Lower leg skin (tissue), 4 donors: ENCODE measurements at places on chromosomes 16 and 17. TPM values are rescaled to one million over a fixed set of nuclear protein-coding genes. Genes with fewer than 3 reads are reported as not detected.

DNA sequence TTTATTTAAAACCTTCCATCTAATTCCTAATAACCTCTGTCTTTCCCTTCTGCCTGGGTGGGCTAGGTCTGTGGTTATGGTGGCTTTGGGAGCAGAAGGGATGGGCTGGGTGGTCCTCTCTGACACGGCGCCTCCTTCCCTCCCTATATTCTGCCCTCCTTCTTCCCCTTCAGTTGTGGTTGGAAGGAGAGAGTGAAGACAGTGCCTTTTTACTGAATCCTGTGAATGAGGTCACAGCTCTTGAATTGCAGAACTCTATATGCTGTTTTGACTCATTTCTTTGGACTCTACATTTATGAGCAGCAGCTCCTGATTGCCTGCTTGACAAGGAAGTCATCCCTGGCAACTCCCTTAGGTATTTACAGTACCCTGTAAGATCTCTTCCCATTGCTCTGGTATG, 256.0 kb upstream of the ELAC2 start:
- DNase-seq: no peak

DNA sequence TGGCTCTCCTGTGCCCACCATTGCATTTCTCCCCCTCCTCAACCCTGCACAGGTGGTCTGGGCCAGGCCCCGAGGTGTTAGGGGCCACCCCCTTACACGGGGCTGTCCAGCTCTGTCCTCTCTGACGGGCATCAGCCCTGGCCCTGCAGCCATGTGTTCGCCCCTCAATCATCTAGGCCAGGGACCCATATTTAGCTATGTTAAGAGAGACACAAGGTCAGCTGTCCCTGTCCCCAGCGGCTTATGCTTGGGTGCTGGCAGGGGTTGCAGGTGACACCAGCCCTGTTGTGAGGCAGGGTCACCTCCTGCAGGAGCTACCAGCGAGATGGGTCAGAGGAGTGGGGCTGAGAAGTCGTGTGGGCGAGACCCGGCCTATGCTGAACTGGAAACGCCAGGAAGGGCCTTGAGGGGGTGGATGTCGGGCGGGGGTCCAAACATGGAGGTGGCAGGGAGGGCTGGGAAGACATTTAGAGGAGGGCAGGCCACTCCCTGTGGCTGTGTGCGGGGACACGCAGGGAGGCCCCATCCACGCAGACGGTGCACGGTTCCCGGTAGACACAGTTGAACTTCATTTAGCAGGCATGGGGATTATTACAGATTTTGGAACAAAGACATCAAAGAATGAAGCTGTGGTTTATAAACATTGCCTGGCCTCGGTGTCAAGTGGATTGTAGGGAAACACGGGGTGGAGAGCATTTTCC, 133.2 kb upstream of the CHMP6 start:
- DNase-seq: no peak

DNA sequence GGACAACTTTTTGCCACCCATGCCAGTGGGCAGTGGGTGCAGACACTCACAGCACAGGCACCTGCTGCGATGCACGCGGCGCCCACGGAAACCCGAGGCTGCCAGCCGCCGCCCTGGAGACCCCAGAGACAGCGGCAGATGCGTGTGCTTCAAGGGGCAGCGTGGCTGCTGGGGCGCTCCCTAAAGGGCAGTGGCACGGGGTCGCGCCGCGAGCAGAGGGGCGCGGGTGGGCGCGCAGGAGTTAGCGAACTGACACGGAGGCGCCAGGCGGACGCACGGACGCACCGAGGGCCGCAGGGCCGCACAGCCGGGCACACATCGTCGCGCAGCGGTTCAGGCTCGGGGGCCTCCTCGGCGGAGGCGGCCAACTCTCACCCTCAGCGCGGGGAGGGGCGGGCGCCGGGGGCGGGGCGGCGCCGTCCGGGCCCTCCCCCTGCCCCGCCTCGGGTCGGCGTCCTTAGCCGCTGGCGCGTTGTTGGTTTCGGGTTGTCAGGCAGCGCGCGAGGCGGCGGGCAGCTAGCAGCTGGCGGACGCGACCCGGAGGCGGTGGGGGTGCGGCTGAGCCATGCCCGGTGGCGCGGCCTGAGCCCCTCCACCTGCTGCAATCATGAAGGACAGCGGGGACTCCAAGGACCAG, at the start of gene KIF19:
Gene KIF19 (plus strand): TSS at position 484 of the 637 bp plus-strand sequence. CDS start 124 bp downstream, at position 608.
- DNase-seq: no peak

- DNase-seq: peak; percentile 76
Observed at GRCh38 chr16:46746821-46747776, 1.0 kb downstream of the MYLK3 start.

GRCh38 chr17:75566416-75566815, 21.2 kb upstream of the MYO15B start:
- no peak for DNase-seq

- no peak for DNase-seq
Observed at GRCh38 chr16:2475413-2476344, 752 bp downstream of the TBC1D24 start.

DNA sequence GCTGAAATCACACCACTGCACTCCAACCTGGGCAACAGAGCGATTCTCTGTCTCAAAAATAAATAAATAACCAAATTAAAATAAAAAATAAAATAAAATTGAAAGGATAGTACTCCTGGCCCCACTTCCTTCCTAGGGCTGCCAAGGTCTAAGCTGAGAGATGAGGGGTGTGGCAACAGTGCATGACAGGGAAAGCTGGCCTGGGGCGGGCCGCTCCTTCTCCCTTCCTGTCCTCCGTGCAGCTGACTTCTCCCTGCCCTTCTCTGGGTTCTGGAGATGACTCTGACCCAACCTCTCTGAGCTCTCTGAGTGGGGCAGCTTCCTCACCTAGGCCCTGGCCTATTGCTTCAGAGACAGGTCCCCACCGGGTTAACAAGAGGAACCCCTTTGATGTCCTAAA, 8.7 kb upstream of the SLC25A39 start:
- no peak for DNase-seq

GRCh38 chr17:38465391-38466345, 37.4 kb downstream of the ARHGAP23 start:
- no peak for DNase-seq

GRCh38 chr16:73268366-73268993, 220.6 kb upstream of the ZFHX3 start:
- DNase-seq: no peak

- no peak for DNase-seq
Observed at GRCh38 chr17:63931981-63932561, at the start of gene CD79B. CD79B (minus strand) TSS chr17:63932331; CDS start chr17:63932261, 70 bp downstream.

DNA sequence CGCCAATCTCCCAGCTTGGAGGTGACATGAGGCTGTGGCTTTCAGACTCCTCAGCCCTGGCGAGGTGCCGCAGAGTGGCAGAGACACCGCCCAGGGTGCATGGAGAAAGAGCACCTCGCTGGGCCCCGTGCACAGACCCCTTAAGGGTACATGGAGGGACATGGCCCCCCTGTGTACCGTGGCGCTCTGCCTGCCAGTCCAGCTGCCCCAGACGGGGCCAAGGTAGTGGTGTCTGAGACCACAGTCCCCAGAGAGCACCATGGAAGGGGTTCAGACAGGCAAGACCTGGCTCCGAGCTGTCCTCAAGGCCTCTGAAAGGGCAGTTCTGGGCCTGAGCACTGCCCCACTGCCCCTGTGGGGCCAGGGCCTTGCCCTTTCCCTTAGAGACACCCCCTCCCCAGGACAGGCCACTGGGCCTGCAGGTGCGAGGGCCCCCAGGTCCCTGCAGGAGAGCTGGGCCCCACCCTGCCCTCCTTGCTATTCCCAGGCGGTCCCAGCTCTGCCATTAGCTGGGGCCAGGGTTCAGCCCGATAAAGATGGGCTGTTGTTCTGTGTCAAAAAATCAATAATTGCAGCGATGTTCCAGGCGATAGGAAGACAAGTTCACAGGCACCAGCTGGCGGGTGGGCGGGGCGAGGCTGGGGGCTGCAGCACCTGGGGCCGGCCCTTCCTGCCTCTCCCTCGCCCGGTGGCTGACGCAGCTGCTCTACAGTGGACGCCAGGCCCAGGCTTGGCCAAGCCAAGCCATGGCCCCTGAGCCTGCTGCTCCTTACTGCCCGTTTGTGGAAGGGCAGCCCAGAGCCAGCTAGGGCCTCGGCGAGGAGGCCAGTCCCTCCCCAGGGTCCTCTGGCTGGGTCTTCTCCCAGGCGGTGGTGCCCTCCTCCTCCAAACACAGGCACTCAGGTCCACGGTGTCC, 51.7 kb downstream of the ZFPM1 start:
- no peak for DNase-seq

DNA sequence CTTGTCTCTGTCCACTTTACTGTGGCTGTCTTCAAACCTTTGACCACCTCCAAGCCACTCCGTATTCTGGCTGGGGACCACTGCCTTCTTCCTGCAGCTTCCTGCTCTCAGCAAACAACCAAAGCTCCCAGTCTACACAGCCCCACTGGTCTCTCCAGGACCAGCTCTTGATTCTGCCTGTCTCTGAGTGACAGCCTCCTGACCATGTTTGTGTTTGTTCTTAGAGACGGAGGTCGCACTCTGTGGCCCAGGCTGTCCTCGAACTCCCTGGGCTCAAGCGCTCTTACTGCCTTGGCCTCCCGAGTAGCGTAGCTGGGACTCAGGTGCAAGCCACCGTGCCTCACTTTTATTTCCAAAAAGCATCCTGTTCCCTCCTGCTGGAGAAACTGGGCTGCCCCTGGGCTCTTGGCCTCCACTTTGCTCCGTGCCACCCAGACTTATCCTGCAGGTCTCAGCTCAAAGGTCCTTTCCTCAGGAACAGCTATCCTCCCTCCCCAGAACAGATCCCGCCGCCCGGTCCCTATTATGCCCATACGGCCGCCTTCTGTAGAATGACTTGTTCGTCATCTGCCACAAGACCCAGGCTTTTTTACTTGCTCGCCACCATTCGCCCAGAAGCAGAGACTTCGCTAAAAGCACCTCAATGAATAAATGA, 9.1 kb downstream of the MNT start:
- DNase-seq: no peak

Gene TSR1
- 40.0 TPM for total RNA-seq

Gene KRTAP4-5
- total RNA-seq: 14.9 TPM

Gene CENPN
- 4.7 TPM for total RNA-seq

Gene MT1M
- total RNA-seq: 20.0 TPM

Gene GPR139
- not detected for total RNA-seq

Gene CAPN15
- total RNA-seq: 84.6 TPM

Gene MSLN
- total RNA-seq: not detected
